H54 (cell line): ENCODE measurements at places on chromosomes 11 and 22.

DNA sequence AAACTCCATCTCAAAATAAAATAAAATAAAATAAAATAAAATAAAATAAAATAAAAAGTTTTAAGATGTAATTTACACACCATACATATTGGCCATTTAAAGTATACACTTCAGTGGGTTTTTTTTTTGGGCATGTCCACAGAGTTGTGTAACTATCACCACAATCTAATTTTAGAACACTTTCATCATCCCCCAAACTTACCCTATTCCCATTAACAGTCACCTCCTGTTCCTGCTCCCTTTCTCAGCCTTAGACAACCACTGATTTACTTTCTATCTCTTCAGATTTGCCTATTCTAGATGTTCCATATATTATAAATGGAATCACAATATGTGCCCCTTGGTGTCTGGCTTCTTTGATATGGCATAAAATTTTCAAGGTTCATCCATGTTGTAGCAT lies 4.6 kb upstream of the ACER3 start:
- DNase-seq, result no peak

DNA sequence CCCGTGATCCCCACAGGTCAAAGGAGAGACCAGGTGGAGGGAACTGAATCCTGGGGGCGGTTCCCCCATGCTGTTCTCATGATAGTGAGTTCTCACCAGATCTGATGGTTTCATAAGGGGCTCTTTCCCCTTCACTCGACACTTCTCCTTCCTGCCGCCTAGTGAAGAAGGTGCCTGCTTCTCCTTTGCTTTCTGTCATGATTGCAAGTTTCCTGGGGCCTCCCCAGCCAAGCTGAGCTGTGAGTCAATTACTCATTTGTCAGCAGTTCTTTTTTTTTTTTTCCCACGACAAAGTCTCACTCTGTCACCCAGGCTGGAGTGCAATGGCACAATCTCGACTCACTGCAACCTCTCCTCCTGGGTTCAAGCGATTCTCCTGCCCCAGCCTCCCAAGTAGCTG lies 1530.4 kb downstream of the BRD1 start:
- no peak for DNase-seq

GRCh38 chr11:253160-253885 lies 16.5 kb downstream of the PSMD13 start:
- no peak for DNase-seq

- DNase-seq, result no peak
These were observed 63.5 kb downstream of the MICAL3 start for GRCh38 chr22:17960695-17961445.

GRCh38 chr11:57179681-57180080 lies 2.1 kb upstream of the LRRC55 start:
- no peak for DNase-seq

GRCh38 chr11:2313051-2313951 lies 11.5 kb downstream of the TSPAN32 start:
- no peak for DNase-seq

DNA sequence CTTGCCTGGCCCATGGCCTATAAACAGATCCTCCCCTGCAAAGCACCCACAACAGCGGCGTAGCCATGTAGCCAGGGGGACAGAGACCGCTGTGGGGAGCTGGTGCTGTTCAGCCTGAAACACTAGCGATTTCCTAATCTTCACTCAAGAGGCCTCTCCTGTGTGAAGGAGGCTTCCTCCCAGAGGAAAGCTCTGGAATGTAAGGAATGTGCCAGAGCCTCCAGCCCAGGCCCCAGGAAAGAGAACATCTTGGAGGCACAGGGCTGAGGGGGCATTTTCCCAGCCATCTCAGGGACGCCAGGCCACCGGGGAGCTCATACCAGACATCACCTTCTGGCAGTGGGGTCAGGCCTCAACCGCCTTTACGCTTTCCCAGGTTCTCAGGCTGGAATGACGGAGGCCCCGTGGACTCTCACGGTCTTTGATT lies 24.0 kb downstream of the MIAT start:
- no peak for DNase-seq

GRCh38 chr11:110184456-110184855 lies 91.3 kb downstream of the ZC3H12C start:
- DNase-seq, result no peak

DNA sequence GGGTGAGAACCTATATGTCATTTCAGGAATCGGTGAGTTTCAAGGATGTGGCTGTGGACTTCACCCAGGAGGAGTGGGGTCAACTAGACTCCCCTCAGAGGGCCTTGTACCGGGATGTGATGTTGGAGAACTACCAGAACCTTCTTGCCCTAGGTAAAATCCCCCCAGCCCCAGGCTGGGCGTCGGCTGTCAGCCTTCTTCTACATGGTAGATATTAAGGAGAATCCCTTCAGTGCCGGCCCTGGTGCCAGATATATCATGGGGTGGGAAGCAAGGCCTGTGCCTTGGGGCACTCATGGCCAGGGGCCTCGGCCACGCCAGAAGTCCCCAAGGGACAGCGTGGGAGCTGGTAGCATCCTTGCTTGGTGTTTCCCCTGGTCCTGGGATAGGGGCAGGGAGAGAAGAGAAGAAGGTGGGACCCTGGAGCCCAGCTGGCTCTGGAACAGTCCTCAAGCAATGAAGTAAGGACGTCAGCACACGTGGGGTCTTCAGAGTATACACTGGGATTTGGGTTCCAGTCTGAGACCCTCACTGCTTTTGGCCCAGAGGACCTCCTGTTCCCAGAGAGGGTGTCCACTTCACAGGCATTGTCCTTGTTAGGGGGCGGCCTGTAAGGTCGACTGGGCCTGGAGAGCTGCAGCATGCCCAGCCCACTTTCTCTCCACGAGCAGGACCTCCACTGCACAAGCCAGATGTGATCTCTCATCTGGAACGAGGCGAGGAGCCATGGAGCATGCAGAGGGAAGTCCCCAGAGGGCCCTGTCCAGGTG lies 6.8 kb downstream of the ZNF74 start:
- no peak for DNase-seq

GRCh38 chr11:68386331-68386978 lies 74.1 kb downstream of the LRP5 start:
- DNase-seq, result no peak

DNA sequence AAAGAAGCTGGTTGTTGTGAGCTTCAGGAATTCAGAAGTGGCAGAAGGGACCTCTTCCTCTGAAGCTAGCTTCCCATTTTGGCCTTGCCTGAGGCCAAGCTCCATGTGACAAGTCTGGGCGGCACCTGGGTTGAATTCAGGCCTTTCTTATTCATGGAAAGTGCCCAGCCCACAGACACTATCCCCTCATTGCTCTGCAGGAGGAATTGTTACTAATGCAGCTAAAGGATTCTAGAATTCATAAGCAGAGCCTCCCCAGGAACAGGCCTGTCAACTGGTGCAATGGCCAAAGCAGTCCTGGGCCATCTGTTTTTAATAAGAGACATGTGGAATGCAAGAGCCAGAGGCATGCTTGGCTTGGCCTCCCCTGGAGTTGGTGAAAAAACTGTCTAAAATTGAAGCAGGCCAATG lies 71.4 kb downstream of the SLC1A2 start:
- DNase-seq, result no peak

- DNase-seq, result no peak
These were observed 1.7 kb upstream of the SCO2 start for GRCh38 chr22:50526834-50527801.

- no peak for DNase-seq
These were observed 47.2 kb downstream of the FBLN1 start for GRCh38 chr22:45549762-45550378.

DNA sequence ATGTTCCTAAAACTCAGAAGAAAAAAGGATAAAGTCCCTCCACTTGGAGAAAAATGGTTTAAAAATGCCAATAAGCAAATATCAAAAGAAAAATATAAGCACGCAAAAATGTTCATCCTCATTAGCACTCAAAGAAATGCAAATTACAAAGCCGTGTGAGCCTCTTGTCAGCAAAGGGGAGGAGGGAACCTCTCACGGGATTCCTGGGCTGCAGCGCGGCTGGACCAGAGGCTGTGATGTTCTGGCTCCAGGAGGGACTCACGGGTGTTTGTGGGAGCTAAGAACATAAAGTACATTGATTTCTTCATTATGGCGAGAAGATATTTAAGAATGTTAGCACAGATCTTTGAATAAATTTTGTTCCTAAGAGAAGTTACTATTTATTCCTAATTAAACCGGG lies 1451.2 kb downstream of the BRD1 start:
- no peak for DNase-seq

- DNase-seq, result no peak
These were observed 9.5 kb downstream of the CD81 start for GRCh38 chr11:2386591-2386990.

- DNase-seq, result no peak
These were observed 20.1 kb upstream of the SPINDOC start for GRCh38 chr11:63793161-63793560.

GRCh38 chr11:115682888-115683287 lies 178.7 kb upstream of the CADM1 start:
- no peak for DNase-seq

DNA sequence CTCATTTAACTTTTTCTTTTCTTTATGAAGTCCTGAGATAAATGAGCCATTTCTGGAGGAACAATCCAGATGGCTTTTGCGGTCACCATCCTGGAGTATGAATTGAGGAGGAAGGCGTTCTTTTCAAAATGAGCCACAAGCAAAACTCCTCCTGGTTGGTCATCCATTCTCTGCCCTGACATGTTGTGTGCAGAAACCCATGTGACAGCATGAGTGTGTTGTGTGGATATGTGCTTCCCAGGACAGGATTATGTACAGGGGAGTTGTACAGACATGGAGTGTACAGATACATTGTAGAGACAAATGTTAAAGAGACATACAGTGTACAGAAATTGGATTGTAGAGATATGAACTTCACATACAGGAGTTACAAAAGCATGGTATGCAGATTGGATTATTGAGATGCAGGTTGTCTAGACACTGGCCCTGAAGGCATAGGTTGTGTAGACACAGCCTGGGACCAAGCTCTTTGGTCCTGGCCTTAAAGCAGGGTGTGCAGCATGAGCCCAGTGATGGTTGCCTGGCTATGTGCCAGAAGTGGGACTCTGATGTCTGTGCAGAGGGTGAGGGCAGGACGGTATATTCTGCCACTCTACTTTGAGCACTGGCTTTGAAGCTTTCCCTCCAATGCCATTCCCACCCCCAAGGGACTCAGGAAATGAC lies 178.5 kb upstream of the ZBED5 start:
- DNase-seq, result no peak

- DNase-seq, result no peak
These were observed 168.7 kb downstream of the EFCAB6 start for GRCh38 chr22:43643387-43643786.

DNA sequence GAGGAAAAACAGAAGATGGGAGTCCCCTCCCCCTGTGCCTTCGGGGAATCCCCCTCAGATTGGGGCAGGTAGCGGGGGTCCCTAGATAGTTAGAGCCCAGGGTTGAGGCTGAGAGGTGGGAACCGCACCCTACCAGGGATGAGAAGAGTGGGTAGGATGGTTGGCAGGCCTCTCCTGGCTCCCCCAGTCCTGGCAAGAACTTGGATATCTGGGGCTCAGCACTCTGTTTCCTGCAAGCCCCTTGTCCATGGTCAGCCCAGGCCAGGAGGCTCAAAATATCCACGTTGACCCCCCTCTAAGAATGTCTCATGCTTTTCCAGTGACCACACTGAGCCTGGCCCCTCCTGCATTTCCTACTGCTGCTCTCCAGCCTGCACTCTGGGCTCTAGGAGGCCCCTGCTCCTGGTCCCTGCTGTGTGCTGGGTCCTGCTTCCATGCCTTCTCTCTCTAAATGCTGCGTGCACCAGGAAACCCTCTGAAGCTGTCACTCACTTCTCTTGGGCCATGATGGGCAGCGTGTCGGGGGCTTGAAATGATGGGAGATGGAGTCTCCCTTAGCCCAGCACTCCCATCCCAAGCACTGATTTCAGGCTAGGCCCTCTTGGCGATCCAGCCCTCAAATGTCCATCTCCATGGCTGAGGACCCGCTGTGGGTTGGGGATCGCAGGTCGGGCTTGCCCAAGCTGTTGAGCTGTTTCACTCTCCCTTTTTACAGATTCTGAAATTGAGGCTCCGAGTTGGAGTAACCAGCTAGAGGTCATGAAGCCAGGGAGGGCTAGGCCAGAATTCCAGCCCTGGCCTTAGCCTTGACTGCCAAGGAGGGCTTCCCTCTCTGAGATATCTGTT lies 2.0 kb downstream of the MAP3K11 start:
- no peak for DNase-seq

DNA sequence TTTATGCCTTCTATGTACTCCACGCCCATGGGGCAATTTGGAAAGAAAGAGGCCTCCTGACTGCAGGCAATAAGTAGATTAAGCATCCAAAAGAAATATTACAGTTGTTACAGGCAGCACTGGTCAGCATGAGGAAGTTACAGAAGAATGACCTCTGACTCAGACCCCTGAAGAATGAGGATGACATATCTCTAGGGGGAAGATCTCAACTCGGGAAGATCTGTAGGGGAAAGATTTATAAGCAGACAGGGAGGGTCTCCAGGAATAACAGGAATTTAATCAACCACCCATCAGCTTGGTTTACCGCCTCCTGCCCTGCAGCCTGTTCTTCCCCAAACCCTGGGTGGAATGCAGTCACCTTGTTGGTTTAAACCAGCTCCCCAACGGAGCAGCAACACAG lies 58.0 kb downstream of the RCN1 start:
- DNase-seq, result no peak

- DNase-seq, result no peak
These were observed 557 bp downstream of the GTPBP1 start for GRCh38 chr22:38706101-38706900.

GRCh38 chr11:116842909-116843308 lies 5.5 kb upstream of the APOA1 start:
- DNase-seq, result no peak

GRCh38 chr22:41280065-41280464 lies 5.9 kb downstream of the RANGAP1 start:
- DNase-seq, result no peak

DNA sequence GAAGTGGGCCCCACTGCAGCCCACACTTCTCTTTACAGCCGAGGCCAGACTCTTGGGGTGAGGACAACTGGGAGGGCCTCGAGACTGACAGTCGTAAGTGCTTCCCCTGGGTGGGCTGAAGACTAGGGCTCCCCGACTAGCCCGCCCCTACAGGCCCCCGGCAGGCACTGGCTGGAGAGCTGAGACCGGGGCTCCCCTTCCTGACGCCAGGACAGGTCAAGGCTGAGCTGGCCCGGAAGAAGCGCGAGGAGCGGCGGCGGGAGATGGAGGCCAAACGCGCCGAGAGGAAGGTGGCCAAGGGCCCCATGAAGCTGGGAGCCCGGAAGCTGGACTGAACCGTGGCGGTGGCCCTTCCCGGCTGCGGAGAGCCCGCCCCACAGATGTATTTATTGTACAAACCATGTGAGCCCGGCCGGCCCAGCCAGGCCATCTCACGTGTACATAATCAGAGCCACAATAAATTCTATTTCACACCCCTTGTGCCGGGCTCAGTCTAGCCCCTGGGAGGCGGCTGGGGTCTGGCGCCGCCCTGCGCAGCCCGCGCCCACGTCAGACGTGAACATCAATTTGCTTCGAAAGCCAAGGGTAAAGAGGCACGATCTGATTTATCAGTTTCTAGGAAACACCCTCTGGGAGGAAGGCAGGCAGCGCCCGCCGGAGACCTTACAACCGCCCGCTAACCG lies 13.5 kb downstream of the SCYL1 start:
- DNase-seq, result no peak

GRCh38 chr11:29310725-29311342 lies 706.0 kb downstream of the KCNA4 start:
- no peak for DNase-seq

GRCh38 chr11:68783216-68783821 lies 32.0 kb upstream of the TESMIN start:
- DNase-seq, result no peak
